Esophagus mucosa (tissue), 1 donor: ENCODE measurements at places on chromosomes 7 and 10.

DNA sequence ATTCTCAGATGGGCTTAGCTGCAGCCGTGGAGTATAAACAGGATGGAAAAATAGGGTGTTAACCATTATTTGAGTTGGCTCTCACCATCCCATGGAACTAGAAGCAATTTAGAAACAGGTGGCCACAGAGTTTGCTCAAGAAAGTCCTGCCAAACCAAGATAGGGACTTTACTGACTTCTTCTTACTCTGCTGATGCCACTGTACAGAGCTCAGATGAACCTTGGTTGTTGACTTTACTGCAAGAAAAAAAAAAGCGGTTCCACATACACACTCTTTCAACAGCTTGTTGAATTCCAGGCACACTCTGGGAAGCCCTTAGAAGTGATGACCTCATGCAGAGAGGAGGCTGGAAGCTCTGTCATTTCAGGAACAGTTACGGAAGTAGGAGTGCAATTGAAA is 753.4 kb downstream of the NRG3 start:
- no peak for ATAC-seq

- ATAC-seq, result no peak
Measured at GRCh38 chr10:76990561-76990960, 647.0 kb downstream of the KCNMA1 start.

DNA sequence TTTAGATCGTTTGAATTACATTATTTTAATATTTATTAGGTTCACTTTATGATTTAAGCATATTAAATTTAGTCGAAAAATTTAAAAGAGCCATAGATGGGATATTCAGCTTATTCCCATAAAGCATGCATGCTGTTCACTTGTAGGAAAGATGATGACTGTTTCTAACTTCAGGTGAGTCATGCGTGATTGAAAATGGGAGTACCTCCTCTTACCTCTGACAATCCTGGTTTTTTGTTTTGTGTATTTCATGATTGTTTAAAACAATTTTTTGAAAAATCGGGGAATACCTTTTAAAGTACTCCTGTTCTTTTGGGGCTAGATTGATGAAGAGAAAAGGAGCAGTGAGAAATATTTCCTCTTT is 1.4 kb downstream of the TNKS2 start:
- no peak for ATAC-seq

DNA sequence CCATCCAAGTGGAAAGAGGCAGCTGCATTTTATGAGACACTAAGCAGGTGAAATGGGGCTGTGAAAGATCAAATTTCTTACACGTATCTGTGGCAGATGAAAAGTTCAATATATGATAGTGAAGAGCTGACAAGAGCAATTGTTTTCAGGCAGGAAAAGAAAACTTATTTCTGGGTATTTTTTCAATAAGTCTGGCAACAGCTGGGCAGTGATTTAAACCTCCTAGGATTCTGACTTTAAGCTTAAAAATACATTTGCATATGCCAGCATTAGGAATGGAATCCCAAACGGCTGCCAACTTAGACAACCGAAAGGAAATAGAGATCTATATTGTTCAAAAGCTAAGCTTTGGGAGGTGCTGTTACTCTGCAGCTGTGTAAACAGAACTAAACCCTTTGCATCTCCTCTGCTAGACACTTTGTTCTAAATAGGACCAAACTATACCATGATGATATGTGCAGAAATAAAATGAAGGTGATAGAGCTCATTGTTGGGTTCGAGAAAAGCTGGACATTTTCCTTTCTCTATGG is 26.1 kb downstream of the DYNC1I1 start:
- no peak for ATAC-seq

DNA sequence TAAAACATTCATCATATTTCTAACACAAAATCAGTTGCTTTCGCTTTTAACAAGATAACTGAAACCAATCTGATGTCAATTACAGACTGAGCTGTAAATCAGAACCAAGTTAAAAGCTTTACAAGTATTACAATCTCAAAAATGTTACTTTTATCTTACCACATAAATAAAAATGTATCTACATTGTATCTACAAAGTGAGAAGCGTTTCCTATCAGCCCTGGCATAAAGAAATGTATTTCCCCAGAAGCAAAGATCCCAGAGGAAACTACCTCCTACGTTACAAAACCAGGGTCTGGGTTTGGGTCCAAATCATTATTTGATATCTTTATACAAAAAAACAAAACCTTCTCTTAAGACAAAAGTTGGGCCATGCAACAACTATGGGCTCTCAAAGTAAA is 2.6 kb downstream of the SMURF1 start:
- ATAC-seq, result no peak
